ENCODE measurements at places on chromosomes 7 and 10.

DNA sequence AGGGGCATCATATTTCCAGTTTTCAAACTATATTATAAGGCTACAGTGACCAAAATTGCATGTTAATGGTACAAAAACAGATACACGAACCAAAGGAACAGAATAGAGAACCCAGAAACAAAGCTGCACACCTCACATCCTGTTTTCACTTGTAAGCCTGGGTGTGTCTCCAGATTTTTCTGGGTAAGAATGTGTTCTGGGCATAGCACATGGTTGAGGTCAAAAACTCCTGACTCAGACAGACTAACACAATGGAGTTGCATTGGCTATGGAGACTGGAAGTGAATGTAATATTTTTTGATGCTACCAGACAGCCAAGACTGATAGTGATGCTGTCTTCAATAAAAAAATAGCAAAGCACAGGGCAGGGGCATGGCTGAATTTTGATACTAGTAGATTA, 1175.2 kb downstream of the NXPH1 start:
- DNase-seq: no peak

GRCh38 chr10:11212288-11213085, 194.8 kb downstream of the CELF2 start:
- DNase-seq: no peak

- DNase-seq: no peak
Observed at GRCh38 chr7:1856888-1857441, 186.9 kb downstream of the ELFN1 start.

GRCh38 chr7:150465414-150465813, 15.0 kb downstream of the GIMAP8 start:
- DNase-seq: no peak

Data from activated CD8-positive, alpha-beta memory T cell treated with anti-CD3 and anti-CD28 coated beads for 1 hour (primary cell).